Lower leg skin (tissue), 4 donors: ENCODE measurements at places on chromosomes 5 and 9. TPM values are rescaled to one million over a fixed set of nuclear protein-coding genes. Genes with fewer than 3 reads are reported as not detected.

DNA sequence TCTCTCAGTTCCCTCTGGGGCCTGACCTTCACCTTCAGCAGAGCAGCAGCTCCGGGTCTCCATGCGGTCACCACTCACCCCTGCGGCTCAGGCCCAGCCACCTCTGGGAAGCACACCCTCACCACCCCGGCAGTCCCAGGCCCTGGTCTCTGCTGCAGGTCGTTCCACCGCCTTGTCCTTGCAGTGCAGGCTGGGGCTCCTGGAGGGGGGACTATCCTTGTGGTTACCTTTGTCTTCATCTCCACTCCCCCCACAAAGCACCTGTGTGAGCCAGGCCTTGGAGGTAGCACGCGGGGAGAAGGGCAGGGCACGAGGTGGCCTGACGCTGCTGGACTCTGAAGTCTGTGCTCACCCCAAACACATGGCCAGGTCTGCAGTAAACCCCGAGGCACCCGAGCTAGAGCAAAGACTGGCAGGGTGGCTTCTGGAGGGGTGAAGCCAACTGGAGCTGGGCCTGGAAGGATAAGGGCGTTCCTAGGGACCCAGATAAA, 33.2 kb upstream of the RXRA start:
- DNase-seq, result no peak

SLC6A19 gene
- not detected for total RNA-seq

DNA sequence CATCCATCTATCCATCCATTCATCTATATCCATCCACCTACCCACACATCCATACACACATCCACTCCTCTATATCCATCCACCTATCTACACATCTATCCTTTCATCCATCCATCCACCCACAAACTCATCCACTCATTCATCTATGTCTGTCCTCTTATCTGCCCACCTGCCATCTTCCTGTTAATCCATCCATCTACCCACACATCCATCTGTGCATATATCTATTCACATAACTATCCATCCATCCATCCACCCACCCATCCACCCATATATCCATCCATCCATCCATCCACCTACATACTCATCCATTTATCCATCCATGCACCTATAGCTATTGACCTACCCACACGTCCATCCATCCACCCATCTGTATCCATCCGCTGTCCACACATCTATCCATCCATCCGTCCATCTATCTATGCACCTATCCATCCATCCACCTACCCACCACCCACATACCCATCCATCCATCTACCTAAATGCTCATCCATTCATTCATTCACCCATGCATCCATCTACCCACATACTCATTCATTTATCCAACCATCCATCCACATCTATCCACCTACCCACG, 182.1 kb upstream of the TBC1D2 start:
- DNase-seq, result no peak

- no peak for DNase-seq
Measured at GRCh38 chr5:148834689-148835088, 8.3 kb downstream of the ADRB2 start.

- DNase-seq, result no peak
Measured at GRCh38 chr5:97149709-97150108, 7.3 kb upstream of the LIX1 start.

GRCh38 chr9:110214090-110214489, 6.1 kb upstream of the C9orf152 start:
- DNase-seq, result no peak

PAPPA gene
- total RNA-seq, result 0.64 TPM

- no peak for DNase-seq
Measured at GRCh38 chr9:33619666-33620404, 95.8 kb downstream of the ANKRD18B start.

FSTL4 gene
- 8.3 TPM for total RNA-seq

ENTPD2 gene
- total RNA-seq, result 11.1 TPM

RANBP17 gene
- total RNA-seq, result 1.9 TPM

CDKN2B gene
- total RNA-seq, result 52.1 TPM

GRCh38 chr9:7489036-7489435, 310.5 kb downstream of the DMAC1 start:
- DNase-seq, result no peak

- no peak for DNase-seq
Measured at GRCh38 chr9:129962451-129962864, 80.5 kb downstream of the FNBP1 start.

DNA sequence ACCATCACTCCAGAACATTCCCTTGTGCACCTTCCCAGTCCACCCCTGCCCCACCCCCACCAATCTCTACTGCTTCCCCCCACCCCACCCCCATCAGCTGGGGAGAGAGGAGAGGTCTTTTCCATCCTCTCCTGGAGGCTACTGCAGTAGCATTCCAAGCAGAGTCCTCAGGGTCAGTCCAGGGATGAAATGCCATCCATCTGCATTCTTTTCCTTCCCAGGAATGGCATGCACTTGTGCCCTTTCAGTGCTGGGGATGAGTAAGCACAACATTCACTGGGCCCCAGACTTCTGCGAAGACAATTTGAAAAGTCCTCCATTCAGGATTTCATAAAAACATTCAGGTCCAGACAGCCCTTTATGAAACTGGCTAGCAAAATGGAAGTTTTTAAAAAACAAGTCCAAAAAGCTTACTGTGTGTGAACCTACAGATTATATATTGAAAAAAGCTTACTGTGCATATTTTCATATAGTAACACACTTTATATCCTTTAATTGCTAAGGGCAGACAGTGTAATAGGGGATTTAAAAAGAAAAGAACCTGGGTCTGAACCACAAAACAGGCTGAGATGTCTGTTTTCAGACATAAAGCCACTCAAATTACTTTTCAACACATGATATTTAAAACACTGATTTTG, 50.0 kb upstream of the GOLPH3 start:
- no peak for DNase-seq

DNA sequence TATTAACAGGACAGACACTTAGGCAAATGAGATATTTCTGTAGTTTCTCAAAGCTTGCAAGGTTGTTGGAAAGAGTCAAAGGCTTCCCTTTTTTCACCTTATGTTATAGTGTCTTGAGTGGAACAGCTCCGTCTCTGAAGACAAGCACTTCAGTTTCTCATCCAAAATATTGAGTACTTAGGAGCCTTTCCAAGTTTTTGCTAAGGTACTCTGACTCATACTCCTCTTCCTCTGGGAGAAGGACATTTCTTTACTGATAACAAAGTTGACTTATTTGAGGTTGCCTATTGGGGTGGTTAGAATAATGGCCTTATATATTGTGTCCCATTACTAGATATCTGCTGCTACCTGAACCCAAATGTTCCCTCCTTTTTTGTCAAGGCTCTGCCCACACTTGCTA, 869.6 kb downstream of the MAT2B start:
- DNase-seq, result no peak

- DNase-seq, result no peak
Measured at GRCh38 chr9:92706218-92706940, 36.4 kb upstream of the IPPK start.

OR1L4 gene
- total RNA-seq, result not detected

GRCh38 chr5:112247960-112248359, 171.1 kb downstream of the EPB41L4A start:
- DNase-seq, result no peak

DNA sequence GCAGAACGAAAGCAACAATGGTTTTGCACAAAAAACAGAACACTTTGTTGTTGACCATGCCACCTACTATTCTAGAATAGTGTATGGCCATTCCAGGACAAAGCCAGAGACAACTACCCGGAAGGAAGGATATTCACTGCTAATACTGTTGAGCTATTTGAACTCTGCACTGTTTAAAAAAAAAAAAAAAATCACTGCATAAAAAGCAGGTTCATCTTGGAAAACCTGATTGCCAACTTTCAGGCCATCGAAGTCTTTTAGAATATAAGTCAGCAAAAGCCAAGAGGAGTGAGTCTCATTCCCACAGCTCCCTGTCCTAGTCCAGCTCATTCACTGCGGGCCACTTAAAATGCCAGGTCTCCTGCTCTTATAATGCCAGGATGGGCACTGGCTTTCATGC, 4.0 kb downstream of the ENC1 start:
- no peak for DNase-seq

SHLD3 gene
- total RNA-seq, result 2.2 TPM

DNA sequence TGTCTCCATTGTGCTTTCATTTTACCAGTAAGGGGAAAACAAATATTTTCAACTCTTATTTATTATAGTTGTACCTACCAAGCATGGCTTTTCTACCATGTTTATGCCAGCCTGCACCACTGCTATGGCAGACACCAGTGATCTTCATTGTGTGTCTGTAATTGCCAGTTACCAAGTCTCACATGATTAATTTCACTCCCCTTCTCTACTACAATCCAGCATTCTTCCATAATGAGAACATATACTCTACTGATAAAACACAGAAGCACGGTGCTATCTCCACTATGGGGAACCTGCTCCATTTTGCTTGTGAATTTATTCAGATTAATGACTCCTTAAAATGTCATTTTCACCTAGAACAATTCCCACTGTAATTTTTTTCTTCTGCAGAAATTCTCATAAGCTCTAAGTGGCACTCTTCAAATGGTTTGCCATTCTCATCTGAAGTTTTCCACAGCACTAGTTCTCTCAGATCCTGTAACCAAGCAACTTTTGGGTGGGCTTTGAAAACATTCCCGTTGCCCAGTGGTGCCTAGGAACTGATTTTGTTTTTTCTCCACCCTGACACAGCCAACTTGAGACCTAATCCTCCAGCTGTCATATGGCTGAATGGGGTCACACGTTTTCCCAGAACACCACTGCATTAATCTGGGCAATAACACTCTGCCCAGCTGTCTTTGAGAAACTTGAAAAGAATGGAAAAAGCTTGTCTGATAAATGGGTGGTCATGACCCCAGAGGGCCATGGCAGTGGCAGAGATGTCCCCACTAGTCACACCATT, 222.7 kb upstream of the RASEF start:
- no peak for DNase-seq

DNA sequence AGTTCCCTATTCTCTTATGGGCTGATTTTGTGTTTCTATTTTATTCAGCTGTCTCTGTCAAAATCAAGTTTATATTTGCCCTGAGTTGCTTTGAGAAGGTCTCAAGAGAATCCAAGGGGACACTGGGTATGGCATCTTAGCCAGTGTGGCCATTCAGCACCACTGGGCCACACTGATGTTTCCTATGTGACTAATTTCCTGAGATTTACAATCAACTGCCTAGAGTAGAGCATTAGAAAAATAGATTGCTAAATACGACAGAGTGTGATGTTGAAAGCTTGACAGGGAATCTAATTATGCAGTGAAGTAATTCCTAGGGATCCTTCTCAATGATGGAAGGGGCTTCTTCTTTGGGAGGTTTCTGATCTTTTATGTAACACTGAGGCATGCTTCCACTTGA, 141.7 kb downstream of the SV2C start:
- DNase-seq, result no peak

DNA sequence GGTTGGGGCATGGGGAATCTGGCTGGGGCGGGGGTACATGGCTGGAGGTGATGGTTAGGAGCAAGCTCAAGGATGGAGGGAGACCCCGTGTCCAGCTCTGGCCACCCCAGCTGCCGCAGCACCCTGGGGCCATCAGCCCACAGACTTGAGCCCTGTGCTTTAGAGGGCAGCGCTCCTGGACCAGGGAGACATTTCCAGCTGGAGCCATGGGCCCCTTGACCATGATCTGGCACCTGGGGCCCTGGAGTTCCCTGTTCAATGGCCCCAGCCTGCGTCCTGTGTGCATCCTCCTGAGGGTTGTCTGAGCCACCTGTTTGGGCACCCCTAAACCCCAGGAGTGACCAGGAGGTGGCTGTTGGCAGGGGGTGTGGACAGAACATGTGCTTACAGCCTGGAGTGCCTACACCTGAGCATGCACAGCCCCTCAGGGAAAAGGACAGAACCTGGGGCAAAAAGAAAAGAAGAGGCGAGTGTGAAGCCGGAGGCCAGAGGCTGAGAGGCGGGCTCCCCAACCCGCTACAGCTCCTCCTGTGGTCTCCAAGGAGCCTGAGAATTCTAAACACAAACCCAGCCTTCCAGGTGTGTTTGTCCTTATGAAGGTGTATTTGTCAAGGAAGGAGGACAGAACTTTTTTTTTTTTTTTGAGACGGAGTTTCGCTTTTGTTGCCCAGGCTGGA, 126.7 kb downstream of the C9orf50 start:
- DNase-seq, result no peak

SPINK7 gene
- 31.5 TPM for total RNA-seq

DNA sequence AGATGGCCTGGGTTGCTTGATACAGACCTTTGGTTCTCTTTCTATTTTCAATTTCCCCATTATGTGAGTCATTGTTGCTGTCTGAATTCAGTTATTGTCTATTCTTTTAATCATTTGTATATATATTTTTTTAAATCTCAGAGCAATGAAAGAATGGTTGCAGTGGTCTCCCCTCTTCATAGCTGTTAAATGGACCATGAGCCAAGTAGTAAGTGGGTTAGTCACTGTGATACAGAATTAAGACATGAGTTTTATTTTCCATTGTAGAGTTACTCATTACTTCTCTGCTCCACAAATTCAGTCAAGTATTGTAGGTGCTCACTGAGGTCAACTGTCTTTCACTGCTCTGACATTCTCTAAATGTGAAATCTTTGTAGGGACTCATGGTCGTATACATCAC, 174.6 kb upstream of the GRAMD2B start:
- DNase-seq, result no peak

MSMP gene
- not detected for total RNA-seq

SEMA5A gene
- 21.3 TPM for total RNA-seq

KLHL3 gene
- total RNA-seq, result 3.0 TPM

DNA sequence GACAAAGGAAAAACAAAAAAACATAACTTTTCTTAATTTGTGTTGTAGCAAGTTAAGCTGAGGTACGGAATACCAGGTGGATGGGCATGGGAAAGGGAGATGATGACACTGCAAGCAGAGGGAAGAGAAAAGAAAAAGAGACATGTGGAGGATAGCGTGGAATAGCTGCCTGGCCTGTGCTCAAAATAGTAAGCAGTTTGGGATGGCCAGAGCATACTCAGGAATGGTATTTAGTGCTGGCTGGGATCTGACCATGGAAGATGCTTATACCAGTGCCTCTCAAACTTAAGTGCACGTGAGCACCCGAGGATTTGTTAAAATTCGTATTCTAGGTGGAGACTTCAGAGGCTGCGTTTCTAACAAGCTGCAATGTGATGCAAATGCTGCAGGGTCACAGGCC, 41.3 kb downstream of the LNPEP start:
- DNase-seq, result no peak

- no peak for DNase-seq
Measured at GRCh38 chr9:18343784-18344183, 130.2 kb upstream of the ADAMTSL1 start.

DNA sequence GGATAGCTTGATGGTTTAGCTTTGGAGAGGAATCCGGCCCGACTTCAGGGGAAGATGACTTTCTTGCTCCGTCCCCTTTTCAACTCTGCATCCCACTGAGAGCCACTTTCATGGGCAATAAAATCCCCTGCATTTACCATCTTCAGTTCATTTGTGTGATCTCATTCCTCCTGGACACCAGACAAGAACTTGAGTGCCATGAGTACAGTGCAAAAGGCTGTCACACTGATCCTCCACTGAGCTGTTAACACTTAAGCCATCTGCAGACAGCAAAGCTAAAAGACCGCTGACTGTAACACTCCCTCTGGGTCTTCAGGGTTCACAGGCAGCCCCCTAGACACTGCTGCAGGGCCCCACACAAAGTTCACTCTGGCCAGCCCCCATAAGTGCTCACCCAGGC, 48.3 kb upstream of the TCERG1 start:
- DNase-seq, result no peak
